IMR-90 (cell line): ENCODE measurements at places on chromosomes 16 and 17. TPM values are rescaled to one million over a fixed set of nuclear protein-coding genes. Genes with fewer than 3 reads are reported as not detected.
A peak's percentile ranks its signal among the peaks of the same experiment; 100 is the strongest.

DNA sequence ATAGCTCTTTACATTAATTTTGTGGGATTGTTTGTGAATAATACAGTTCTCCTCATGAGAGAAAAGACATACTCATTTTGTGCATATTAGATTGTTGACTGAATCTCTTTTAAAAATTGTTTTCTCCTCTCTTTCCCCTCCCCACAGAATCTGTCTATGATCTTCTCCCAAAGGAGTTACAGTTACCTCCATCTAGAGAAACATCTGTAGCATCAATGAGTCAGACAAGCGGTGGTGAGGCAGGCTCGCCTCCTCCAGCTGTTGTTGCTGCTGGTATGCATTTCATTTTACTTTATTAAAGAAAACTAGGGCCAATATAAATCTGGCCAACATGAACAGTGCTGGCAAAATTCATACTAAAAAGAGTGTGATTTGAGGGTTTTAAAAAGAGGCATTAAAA, 60.5 kb downstream of the NFAT5 start:
- H3K27me3 ChIP-seq: no peaks in the 10 kb centered on the region
- no peak overlapping the region for H3K4me3 ChIP-seq
- DNase-seq: peak; percentile 50
- H3K4me1 ChIP-seq: peaks cover 2% of the 10 kb centered on the region; the same call in 1 of the 2 replicates
- H3K27ac ChIP-seq: no peak overlapping the region

DNA sequence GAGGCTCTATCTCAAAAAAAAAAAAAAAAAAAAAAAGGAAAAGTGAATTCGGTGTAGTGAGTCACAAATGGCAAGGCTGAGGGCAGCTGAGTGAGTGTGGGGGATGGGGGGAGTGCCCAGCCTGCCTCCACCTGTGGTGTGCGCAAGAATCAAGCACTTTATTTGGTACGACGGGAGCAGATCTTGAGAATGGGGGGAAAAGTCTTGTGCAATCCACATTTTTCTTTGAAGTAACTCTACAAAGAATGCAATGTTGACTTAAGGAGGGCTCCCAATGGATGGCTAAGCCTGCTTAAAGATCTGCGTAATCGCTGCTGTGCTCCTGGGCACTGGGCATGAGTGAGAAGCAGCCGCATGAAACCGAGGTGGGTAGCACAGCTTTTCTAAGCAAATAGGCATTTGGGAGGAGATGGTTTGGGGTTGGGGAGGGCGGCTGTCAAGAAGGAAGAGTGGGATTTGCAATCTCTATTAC, 28.2 kb downstream of the ATP2C2 start:
- H3K4me3 ChIP-seq: no peak overlapping the region
- H3K4me1 ChIP-seq: no peaks in the 10 kb centered on the region
- H3K27ac ChIP-seq: no peak overlapping the region
- H3K27me3 ChIP-seq: peaks cover 16% of the 10 kb centered on the region

DNA sequence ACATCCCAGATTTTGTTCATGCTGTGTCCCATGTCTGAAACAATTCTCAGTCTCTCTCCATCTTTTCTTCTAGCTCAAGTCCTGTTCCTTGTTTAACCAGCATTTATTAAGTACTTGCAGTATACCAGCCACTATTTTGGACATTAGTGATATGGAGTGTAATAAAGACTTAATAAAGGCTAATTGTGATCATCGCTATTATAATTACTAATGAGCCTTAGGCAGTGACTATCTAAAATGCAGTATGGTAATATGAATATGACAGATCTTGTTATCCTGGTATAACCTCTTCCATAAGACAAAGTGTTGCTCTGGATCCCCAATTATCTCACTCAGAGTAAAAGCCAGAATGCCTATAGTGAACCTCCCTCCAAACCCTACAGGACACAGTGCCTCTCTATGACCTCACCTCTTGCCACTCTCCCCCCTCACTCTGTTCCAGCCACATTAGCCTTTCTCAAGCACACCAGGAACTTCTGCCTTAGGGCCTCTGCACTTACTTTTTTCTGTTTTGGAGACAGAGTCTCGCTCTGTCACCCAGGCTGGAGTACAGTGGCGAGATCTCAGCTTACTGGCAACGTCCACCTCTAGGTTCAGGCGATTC, 1.8 kb upstream of the FLOT2 start:
- no peak for DNase-seq
- H3K27me3 ChIP-seq: no peaks in the 10 kb centered on the region
- H3K4me1 ChIP-seq: peaks cover 9% of the 10 kb centered on the region
- no peak overlapping the region for H3K27ac ChIP-seq

DNA sequence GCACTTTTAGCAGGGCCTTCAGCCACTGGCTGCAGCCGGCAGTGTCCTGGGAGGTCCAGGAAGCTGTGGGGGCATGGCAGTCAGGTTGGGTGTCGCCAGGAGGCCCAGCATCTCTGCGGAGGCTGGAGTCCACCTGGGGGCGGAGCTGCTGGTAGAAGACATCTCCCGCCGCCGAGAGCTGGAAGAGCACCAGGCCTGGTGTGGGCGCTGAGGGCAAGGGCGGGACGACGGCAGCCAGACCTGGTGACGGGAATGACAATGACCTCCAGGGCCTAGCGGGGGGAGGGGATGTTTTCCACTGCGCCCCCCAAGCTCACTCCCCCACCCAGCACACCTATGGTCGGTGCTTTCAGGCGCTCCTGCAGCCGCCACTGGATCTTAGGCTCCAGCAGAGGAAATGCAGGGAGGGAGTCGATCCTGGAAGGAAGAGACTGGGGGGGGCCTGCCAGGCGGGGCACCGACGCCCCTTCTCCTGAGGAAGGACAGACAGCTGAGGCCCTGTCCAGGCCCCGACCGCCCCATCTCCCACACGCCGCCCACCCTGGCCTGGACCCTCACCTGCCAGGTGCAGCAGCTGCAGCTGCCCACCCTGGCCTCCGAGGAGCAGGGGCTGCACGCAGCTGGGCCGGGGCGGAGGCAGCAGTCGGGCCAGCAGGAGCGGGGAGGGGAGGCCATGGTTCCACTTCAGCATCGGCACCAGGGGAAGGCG, 7.1 kb downstream of the TAF1C start:
- peaks cover 15% of the 10 kb centered on the region for H3K4me1 ChIP-seq
- H3K4me3 ChIP-seq: no peak overlapping the region
- H3K27ac ChIP-seq: no peak overlapping the region
- no peaks in the 10 kb centered on the region for H3K27me3 ChIP-seq

DNA sequence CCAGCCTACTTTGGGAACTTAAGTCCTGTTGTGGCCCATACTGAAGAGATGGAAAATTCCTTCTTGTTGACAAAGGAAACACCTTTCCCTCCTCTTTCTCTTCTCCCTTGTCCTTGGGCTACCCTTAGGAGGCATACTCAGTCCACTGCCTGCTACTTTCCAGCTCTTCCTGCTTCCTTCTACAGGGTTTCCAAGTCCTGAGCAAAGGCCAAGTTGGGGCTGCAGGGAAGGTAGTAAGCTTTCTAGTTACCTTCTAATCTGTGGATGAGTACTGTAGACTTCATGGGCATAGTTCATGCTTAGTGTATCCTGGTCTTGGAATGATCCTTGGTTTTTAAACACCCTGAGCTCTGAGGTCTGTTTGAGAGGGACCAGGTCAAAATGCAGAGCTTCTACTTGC, 299.2 kb upstream of the MAF start:
- no peak for DNase-seq
- H3K27me3 ChIP-seq: no peaks in the 10 kb centered on the region
- no peak overlapping the region for H3K27ac ChIP-seq
- H3K4me1 ChIP-seq: no peaks in the 10 kb centered on the region
- H3K4me3 ChIP-seq: no peak overlapping the region
- no peaks in the 10 kb centered on the region for H3K36me3 ChIP-seq

The KRTAP16-1 gene
- polyA plus RNA-seq: not detected in 2 replicates

The TAT gene
- not detected in 2 replicates for polyA plus RNA-seq
